Germinal center (tissue), 1 donor: ENCODE measurements at places on chromosomes 7 and 10.
A peak's percentile ranks its signal among the peaks of the same experiment; 100 is the strongest.

- no peak for DNase-seq
These were observed 36.6 kb downstream of the ERCC6 start for GRCh38 chr10:49502358-49502757.

- peak; percentile 66 for DNase-seq
These were observed 514 bp downstream of the NHLRC2 start for GRCh38 chr10:113854761-113855588.

DNA sequence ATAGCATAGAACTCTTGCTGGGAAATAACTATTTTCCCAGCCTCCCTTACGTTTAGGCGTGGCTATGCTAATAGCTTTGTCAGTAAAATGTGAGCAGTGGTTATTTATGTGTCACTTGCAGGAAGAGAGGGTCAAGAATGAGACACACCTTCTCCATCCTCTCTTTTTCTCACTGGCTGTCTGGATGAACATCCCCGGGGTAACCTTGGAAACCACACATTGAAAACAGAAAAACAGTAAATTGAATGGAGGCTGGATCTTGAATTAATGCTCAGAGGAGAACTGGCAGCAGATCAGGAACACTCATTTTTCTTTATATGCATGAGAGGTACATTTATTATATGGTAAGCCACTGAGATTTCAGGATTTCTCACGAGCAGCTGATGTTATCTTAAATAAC, 127.6 kb downstream of the DNAJB9 start:
- no peak for DNase-seq

DNA sequence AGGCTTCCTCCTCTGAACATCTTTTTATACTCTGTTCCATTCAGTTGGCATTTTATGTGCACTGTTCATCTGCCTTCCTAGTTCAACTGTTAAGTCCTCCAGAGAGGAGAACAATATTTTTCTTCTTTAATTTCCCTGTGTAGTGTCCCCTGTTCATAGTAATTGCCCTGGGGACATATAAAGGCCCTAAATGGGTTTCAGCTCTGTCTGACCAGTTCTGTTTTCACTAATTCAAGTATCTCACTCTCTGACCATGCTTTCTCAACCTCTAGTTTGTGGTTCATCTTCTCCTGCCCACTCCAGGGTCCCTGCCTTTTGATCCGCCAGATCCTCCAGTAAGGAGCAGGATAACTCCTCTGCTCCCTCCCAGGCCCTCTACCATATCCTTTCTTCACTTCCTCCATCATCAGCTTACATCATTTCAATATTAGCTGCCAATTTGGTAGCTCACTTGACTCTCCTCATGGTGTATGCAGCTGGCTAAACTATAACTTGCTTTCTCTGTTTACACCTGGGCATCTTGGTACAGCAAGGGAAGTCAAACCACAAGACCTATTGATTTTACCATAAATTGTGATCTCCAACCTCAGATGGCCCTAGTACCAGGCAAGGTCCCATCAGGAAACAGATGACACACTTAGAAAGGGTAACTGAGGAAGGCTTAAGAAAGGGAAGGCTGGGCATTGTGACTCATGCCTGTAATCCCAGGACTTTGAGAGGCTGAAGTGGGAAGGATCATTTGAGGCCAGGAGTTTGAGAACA, 17.7 kb upstream of the C10orf67 start:
- DNase-seq, result no peak
